ENCODE measurements at places on chromosomes 6 and 20. TPM values are rescaled to one million over a fixed set of nuclear protein-coding genes. Genes with fewer than 3 reads are reported as not detected.

DNA sequence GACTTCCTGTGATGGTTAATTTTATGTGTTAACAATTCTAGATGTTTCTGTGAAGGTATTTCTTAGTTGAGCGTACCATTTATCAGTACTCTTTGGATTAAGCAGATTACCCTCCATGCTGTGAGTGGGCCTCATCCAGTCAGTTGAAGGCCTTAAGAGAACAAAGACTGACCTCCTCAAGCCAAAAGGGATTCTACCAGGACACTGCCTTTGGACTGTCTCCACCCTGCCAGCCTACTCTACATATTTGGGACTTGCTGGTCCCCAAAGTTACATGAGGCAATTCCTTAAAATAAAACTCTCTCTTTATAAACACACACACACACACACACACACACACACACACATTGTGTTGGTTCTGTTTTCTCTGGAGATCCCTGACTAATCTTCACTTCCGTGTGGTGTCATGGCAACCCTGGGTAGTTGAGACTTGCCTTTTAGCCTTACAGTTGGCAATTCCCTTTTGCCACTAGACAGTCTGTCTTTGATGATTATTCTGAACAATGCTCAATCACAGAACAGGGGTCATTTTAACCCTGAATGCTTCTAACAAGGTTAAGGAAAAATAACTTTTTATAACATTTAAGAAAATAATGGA, 32.2 kb downstream of the MRAP2 start:
- no peak for DNase-seq

GRCh38 chr6:113381232-113381631, 475.9 kb upstream of the MARCKS start:
- no peak for DNase-seq

DNA sequence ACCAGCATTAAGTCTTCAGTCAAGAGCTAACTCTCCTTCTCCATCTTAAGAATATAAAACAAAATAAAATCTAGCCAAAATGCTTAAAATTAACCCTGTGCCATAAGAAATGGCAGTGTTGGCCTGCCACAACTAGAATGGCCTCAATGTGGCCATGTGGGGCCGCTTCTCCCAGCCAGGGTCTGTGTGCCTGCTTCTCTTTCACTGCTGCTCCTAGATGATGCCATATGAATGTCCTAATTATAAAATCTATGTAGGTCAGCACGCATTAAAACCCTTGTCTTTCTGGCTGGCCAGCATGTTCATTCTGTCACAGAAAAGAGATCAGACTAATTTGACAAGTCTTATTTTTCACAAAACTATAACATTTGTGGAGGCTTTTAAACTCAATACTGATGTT, 102.6 kb downstream of the C6orf118 start:
- DNase-seq: no peak

DNA sequence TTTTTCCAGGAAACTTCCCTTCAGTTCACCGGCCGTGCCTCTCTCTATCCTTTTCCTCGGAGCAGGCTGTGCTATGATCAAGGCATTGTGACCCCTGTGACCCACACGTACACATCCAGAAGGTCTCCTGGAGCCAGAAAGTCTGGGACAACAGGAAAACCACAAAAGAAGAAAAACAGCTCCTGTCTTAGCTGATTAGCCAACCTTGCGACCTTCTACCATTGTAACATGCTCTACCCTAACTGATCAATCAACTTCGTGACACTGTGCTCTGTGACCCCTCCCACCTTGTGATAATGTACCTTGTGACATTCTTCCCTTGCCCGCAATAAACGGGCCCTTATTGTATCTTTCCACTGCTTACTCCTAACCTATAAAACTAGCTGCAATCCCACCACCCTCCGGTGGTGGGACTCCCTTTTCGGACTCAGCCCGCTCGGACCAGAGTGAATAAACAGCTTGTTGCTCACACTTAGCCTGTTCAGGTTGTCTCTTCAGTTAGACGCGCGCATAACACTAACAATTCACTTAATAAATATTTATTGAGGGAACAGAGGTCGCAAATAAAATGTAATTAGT, 24.2 kb downstream of the ZNF311 start:
- DNase-seq: no peak

- DNase-seq: no peak
Observed at GRCh38 chr6:143545976-143546547, 34.5 kb upstream of the FUCA2 start.

- DNase-seq: no peak
Observed at GRCh38 chr6:106103728-106104109, 17.6 kb downstream of the PRDM1 start.

- no peak for DNase-seq
Observed at GRCh38 chr20:52959125-52959524, 13.0 kb upstream of the TSHZ2 start.

GRCh38 chr6:50824552-50824951, 5.9 kb downstream of the TFAP2B start:
- DNase-seq: no peak

DNA sequence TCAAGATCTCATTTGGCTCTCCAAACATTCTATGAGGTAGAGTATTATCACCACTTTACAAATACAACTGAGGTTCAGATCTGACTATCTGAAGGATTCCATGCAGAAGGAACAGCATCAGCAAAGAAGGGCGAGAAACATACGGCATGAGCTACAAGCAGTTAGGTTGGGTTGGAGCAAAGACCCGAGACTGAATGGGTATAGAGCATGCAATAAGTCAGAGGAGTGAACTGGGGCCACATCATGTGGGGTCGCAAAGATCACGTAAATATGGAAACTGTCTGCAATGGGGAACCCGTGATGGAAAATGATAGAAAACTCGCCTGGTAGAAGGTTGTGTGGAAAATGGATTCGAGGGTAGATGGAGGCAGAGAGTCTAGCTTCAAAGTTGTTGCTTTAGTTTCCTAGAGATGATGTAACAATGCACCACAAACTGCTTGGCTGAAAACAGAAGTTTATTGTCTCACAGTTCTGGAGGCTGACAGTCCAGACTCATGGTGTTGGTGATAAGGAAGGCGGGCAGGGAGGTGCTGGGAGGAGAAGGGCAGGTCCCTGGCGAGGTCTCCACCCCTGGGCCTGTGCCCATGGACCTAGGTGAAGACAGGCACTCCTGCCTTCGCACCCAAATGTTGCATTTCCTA, 44.3 kb upstream of the BCLAF1 start:
- DNase-seq: no peak

DNA sequence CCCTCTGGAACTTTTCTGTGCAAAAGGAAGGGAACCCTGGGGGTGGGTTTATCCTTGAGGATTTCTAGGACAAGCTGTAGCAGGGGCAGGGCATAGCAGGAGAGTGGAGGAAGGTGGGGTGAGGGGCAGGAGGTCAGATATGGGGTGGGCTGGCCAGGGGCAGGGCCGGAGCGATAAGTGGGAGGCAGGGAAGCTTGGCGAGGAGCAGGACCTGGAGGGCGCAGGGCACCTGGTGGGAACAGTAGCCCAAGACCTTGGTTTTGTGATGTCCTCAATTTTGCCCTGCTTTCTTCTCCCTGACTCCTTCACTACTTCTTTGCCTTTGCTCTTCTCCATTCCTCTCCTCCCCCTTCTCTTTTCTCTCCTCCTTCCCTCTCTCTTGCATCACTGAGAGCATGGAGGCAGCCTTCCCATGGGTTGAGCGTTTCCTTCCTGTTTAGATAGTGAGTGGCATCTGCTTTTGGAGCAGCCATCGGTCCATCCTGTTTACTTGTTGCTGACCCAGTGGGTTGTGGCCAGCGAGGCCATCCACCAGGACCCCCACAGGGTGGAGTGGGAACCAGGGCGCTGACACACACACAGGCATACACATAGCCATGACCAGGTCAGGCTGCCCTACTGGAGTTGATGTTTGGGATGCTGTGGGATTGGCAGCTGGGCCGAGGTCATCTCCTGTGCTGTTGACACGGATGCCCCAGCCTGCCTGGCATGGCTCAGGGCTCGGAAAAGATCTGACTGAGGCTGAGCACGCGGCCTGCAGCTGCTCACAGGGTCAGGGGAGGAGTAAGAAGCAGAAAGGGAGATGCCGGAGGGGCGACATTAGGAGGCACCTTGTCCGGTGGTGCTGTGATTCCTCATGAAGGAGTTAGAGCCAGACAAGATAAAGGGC, 121.0 kb upstream of the RNF24 start:
- DNase-seq: no peak

GRCh38 chr20:7214081-7214740, 446.7 kb downstream of the BMP2 start:
- no peak for DNase-seq

DNA sequence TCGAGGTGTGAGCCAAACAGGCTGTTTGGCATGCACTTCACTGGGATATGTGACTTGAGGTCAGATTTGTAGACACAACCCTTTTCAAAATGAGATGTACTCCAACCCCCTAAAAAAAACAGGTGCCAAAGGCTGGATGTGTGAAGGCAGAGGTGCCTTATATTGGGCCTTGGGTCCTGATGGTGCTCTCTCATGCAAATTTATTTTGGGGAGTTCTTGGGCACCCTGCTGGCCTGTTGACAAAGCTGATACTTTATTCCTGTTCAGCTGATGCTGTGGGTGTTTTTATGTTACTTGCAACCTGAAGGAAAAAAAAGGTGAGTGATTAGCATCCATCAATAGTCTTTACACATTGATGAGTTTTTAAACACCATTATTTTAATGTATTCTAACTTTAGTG, 121.5 kb downstream of the DNAH8 start:
- DNase-seq: no peak

DNA sequence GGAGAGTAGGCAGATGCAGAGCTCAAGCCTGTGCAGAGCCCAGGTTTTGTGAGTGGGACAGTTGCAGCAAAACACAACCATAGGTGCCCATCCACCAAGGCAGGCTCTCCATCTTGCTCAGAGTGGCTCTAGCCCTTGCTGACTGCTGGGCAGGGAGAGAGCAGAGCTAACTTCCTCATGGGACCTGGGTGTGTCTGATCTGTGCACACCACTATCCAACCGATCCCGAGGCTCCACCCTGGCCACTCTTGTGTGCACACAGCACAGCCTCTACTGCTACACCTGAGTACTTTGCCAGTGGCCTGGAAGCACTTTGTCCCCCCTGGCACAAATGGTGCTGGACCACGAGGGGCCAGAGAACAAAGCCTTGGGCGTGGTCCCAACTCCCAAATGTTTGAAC, 7.9 kb upstream of the DEFB125 start:
- no peak for DNase-seq

DNA sequence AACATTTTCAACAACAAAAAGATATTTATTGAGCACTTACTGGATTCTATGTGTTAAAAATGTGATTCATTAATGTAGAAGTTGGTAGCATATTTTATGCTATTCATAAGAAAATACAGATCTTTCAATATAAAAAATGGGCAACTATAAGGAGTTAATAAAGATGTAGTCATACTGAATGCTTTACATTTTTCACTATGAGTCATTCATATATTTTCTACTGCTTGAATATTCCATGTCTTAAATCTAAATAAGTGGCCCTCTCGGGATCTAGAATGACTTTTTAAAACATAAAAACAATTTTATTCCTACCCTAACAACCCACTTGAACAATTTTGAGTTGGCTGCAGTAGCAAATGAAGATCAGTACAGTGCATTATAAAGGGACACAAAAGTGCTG, 362.1 kb downstream of the PHF3 start:
- no peak for DNase-seq

- no peak for DNase-seq
Observed at GRCh38 chr20:63471981-63472831, at the start of gene KCNQ2. Gene KCNQ2, minus strand, starts transcription at chr20:63472655. Its CDS starts 192 bp downstream, at chr20:63472463.

DNA sequence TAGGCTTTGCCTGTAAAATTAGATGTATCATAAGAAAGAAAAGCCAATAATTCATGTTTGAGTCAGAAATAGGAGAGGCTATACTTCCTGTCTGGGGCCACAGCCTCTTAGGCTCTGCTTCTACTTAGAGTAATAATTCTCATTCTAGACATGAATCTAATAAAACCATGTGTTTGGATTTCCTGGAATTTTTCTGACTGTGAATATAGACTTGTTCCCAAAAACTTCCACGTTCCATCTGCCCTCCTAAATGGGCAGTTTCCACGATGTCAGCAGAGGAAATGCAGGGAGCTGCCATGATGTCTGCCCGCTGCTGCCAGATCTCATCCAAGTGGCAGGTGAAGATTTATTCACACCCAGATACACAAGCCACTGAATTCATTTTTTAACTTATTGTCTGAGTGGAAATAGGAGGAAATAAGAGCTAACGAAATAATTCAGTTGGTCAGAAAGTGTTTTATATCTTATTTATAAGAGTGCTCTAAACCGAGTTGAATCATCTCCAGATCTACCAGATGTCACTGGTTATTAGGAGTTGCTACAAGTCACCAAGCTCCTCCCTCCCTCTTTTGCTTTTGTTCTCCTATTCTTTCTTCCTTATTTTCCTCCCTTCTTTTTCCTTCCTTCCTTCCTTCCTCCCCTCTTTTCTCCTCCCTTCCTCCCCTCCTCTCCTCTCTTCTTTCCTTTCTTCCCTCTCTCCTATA, 69.3 kb downstream of the ALDH8A1 start:
- no peak for DNase-seq

DNA sequence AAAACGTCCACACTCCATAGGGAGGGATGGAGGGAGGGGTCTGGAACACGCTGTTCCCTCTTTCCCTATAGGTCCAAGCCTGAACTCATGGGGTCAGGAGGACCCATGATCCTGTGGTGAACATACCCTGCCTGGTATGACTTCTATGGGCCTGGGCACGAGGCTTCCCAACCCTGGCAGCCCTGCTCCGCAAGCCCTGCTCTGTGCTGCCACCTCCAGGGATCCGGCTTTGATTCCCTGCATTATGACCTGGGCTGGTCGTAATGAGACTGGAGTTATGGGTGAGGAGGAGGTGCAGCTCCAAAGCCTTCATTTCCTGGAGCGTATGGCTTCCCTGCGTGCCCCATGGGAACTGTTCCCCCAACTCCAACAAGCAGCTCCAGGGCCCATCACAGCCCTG, 54.9 kb downstream of the CDH22 start:
- no peak for DNase-seq

GRCh38 chr6:26311385-26312095, 53.5 kb upstream of the BTN3A2 start:
- DNase-seq: no peak

OR2H2 gene
- polyA plus RNA-seq: not detected

CCN5 gene
- 6.4 TPM for polyA plus RNA-seq

GRM1 gene
- polyA plus RNA-seq: not detected

SLC22A1 gene
- polyA plus RNA-seq: 0.53 TPM

TSHZ2 gene
- 4.5 TPM for polyA plus RNA-seq

TMEM151B gene
- 0.65 TPM for polyA plus RNA-seq

SAPCD1 gene
- polyA plus RNA-seq: 4.8 TPM

MEP1A gene
- 0.34 TPM for polyA plus RNA-seq

ARMC12 gene
- 2.2 TPM for polyA plus RNA-seq

NT5E gene
- polyA plus RNA-seq: 2.7 TPM

DOK5 gene
- polyA plus RNA-seq: 0.38 TPM
